ENCODE measurements at places on chromosomes 6 and 20. TPM values are rescaled to one million over a fixed set of nuclear protein-coding genes. Genes with fewer than 3 reads are reported as not detected.

Gene MCM8
- 2.9 TPM for total RNA-seq

Gene XKR7
- not detected for total RNA-seq

Gene ALDH8A1
- total RNA-seq, result 3.1 TPM

Gene CRISP3
- not detected for total RNA-seq

Gene SOBP
- total RNA-seq, result 6.3 TPM

Gene OR2B2
- not detected for total RNA-seq

Gene TRIM31
- total RNA-seq, result not detected

Gene DDO
- total RNA-seq, result 1.3 TPM

Gene ARG1
- total RNA-seq, result not detected

Gene COL9A1
- 0.66 TPM for total RNA-seq

Gene RGS19
- 12.9 TPM for total RNA-seq

Gene MTHFD1L
- 35.1 TPM for total RNA-seq

Gene BLTP3A
- 11.0 TPM for total RNA-seq

Gene DACT2
- total RNA-seq, result 1.5 TPM

Gene MUCL3
- total RNA-seq, result not detected

Gene BPIFB4
- total RNA-seq, result not detected

Gene SRMS
- total RNA-seq, result not detected

Gene SMAP1
- 18.0 TPM for total RNA-seq

Gene IL17F
- not detected for total RNA-seq

Gene NPBWR2
- total RNA-seq, result not detected

Gene RNGTT
- 16.6 TPM for total RNA-seq

Gene SLC24A3
- total RNA-seq, result 4.0 TPM

Gene HLA-DOA
- 9.8 TPM for total RNA-seq

Gene IL17A
- not detected for total RNA-seq

Gene OR12D2
- total RNA-seq, result not detected

Gene LST1
- 22.7 TPM for total RNA-seq

Gene CLIC5
- 6.6 TPM for total RNA-seq

Gene DUSP15
- 39.8 TPM for total RNA-seq

Gene TMEM14B
- 50.0 TPM for total RNA-seq

Gene PDYN
- total RNA-seq, result not detected

Gene ANKS1A
- 39.4 TPM for total RNA-seq

Gene CLDN20
- 4.4 TPM for total RNA-seq

Gene TFAP2D
- total RNA-seq, result not detected

Gene FHL5
- total RNA-seq, result 54.3 TPM

Gene COL19A1
- total RNA-seq, result not detected

Gene SYCP2L
- total RNA-seq, result 3.3 TPM

Gene LY6G6F
- total RNA-seq, result not detected

Gene DSP
- 5.3 TPM for total RNA-seq

Gene ZSWIM3
- total RNA-seq, result 5.4 TPM

Gene GGTLC1
- not detected for total RNA-seq

Gene SYCP2
- total RNA-seq, result 3.1 TPM

Gene FERMT1
- total RNA-seq, result 1.5 TPM

Gene PGBD1
- 5.0 TPM for total RNA-seq

Gene SLC16A10
- 1.3 TPM for total RNA-seq

Gene ASIP
- 3.3 TPM for total RNA-seq

Gene SEMG2
- not detected for total RNA-seq

Gene C4B
- total RNA-seq, result 333 TPM

Gene RAMACL
- 9.6 TPM for total RNA-seq

Gene BANF2
- not detected for total RNA-seq

Gene CYP24A1
- not detected for total RNA-seq

Measured in tibial nerve (tissue), 4 donors.